Common myeloid progenitor, CD34-positive (primary cell): ENCODE measurements at places on chromosomes 4 and X.

DNA sequence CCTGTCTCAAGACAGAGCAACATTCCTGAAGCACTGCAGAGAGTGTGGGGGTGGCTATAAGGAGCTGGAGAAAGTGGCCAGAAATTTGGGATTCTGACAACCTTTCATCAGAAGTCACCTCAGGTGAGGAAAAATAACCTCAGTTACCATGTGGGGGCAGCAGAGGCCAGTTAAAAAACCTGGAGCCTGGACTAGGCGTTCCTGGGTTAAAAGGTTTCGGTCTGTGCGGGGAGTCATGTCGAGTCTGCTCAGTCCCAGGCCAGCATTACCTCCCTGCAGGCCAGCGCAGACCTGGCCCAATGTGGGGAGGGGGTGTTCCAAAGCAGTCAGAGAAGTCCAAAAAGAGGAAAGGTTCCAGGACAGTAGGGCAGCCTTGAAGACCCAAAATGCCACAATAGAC lies 10.9 kb upstream of the NALF2 start:
- peak; percentile 40 for DNase-seq

- peak; percentile 90 for DNase-seq
These were observed 167.5 kb upstream of the MAP3K15 start for GRCh38 chrX:19682712-19683331.

DNA sequence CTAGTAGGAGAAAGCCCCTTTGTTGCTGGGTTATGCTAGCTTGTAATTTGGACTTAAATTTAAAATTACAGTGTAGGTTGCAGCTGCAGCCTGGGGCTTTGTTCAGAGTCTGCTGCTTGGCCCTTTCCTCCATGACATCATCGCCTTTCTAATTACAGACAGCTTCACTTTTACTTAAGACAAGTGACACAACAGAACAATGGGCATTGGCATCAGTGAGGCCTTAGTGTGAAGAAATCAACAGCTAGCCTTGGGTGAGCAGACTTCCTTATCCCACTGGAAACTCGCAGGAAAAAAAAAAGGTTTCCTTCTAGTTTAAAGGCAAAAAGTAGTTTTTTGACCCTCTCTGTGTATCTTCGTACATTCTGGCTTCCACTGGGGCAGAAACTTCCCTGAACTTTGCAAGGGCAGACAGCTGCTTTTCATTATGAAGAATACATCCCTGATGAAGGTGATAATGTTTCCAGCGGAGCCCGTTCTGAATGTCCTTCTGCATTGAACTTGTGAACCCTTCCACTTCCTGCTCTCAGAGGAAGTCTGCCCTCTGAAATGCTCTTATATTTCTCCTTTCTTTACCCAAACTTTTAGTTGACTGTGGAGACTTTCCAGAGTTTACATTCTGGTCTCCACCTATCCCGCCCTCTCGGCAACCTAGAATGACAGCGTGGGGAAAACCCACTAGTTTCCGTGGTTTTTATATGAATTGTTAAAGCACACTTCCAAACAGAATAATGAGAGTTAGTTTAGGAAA lies 123.2 kb upstream of the FAM9C start:
- no peak for DNase-seq

DNA sequence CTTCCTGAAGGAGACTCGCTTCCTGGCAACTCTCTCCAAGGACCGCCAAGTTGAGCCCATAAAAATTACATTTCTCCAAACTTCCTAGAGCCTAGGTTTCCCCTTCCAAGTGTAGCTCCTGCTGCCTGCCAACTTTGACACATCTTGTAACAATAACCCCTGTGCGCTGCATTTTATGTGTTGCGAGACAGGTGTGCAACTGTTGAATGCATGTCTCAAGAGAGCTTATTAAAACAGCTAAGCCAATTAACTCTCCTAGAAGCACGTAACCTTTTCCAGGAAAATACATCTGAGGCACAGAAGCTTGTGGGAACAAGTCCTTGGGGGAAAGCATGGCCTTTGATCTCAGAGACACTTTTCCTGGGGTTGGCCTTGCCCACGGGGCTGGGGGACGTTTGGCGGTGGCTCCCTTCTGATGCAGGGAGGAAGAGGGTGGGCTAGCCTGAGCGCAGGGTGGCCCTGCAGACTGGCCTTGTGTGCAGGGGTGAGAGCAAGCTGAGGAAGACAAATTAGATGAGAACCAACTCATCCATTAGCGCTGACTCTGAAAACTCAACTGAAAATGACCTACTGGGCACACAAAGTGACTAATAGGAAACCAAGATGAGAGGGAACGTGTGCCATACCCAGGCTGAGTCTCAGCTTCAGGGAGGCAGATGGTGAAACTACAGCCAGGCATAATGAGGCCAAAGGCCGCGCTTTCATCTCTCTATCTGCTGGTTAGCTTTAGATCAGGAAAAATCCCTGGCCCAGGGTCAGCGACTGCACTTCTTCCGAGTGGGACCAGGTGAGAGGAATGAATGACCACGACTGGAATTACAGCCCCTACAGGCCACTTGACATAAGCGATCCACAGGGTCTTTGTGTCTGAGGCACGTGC lies 75.3 kb downstream of the ENPP6 start:
- DNase-seq: no peak

- DNase-seq: no peak
These were observed 44.3 kb downstream of the ARHGEF38 start for GRCh38 chr4:105596684-105597083.

DNA sequence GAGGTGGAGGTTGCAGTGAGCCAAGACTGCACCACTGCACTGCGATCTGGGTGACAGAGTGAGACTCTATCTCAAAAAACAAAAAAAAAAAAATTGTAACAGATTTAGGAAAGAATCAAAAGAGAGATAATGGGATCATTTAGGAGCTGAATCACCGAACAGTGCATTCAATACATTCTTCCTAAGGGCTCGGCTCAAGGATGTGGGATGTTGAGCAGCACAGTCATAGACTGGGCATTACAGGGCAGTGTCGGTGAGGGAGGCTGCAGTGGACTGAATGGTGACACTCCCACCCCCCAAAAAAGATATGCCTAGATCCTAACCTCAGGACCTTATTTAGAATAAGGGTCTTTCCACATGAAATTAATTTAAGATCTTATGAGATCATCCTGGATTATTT lies 70.0 kb downstream of the EVC2 start:
- no peak for DNase-seq

DNA sequence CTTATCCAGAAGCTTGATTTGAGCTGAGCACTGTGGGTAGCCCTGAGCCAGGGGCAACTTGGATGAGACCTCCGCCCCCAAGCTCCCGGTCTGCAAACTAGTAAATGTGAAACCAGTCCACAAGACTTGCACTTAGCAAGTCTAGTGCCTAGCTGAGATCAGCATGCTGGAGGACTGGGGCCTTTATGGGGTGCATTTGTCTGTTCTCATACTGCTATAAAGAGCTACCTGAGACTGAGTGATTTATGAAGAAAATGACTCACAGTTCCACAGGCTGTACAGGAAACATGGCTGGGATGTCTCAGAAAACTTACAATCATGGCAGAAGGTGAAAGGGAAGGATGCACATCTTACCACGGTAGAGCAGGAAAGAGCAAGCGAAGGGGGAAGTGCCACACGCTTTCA lies 42.1 kb upstream of the HOPX start:
- DNase-seq: peak; percentile 76

GRCh38 chr4:174534461-174534860 lies 12.2 kb upstream of the HPGD start:
- no peak for DNase-seq

DNA sequence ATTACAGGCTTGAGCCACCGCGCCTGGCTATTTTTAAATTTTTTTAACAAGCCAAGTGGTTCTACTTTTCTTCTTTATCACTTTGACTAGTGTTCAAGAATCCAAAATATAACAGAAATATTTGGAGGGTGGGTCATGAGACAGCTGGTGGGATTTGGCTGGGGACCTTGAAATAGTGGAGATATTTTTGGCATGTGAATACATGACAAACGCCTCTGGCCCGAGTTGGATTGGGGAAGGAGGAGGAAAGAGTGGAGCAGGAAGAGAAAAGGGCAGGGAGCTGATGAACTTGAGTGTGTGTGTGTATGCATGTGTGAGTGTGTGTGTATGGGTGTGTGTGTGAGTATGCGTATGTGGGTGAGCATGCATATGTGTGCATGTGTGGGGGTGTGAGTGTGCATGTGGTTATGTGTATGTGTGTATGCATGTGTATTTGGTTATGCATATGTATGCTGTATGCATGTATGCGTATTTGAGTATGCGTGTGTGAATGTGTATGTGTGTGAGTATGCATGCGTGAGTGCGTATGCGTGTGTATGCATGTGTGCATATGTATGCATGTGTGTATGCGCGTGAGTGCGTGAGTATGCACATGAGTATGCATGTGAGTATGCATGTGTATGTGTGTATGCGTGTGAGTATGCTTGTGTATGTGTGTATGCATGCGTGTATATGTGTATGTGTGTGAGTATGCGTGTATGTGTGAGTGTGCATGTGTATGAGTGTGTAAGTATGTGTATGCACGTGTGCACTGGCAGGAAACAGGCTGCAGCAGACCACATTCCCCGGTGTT lies 49.6 kb downstream of the JADE1 start:
- DNase-seq: peak; percentile 40
